Upper lobe of left lung (tissue), 6 donors: ENCODE measurements at places on chromosomes 1 and 21. TPM values are rescaled to one million over a fixed set of nuclear protein-coding genes. Genes with fewer than 3 reads are reported as not detected.

GRCh38 chr1:201164645-201165044 lies 10.4 kb upstream of the TMEM9 start:
- no peaks in the 10 kb centered on the region for H3K4me1 ChIP-seq
- no peak for DNase-seq
- H3K27me3 ChIP-seq: no peaks in the 10 kb centered on the region
- H3K4me3 ChIP-seq: no peak overlapping the region
- no peaks in the 10 kb centered on the region for H3K36me3 ChIP-seq

- peaks cover 1% of the 10 kb centered on the region for H3K4me1 ChIP-seq
- no peaks in the 10 kb centered on the region for H3K36me3 ChIP-seq
- H3K27ac ChIP-seq: no peak overlapping the region
- H3K27me3 ChIP-seq: no peaks in the 10 kb centered on the region
These were observed 11.6 kb downstream of the DSTYK start for GRCh38 chr1:205199931-205200299.

DNA sequence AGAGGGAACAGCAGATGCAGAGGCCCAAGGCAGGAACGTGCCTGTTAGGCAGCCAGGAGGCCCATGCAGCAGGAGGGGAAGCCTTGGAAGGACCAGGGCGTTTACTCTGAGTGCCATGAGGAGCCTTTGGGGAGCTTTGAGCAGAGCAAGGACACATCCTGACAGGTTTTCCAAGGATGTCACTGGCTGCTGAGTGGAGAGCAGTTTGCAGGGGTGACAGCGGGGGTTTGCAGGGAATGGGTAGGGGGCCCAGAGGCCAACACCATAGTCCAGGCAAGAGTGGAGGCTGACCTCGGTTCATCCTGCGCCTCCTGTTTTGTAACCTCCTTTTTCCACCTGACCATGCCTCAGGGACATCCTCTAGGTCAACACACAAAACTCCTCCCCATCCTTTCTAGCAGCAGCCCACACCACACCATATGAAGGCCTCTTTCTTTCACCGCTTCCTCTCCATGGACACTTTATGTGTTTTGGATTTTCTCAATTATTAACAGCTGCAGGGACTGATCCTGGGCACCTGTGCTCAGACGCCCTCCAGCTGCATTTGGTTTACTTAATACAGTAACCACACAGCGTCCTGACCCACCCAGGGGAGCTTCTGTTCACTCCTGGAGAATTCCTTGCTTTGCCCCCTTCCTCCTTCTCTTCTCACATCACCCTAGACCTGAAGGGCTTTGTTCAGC lies 528.5 kb downstream of the MATN1 start:
- H3K36me3 ChIP-seq: no peaks in the 10 kb centered on the region
- no peak overlapping the region for H3K27ac ChIP-seq
- H3K27me3 ChIP-seq: no peaks in the 10 kb centered on the region
- no peak for DNase-seq
- H3K4me3 ChIP-seq: no peak overlapping the region
- peaks cover 6% of the 10 kb centered on the region for H3K4me1 ChIP-seq

GRCh38 chr1:153679337-153680119 lies 1.0 kb downstream of the NPR1 start:
- peak overlapping the region; percentile 73 for H3K4me3 ChIP-seq
- peak; percentile 89 for DNase-seq
- peak overlapping the region; percentile 88 for H3K27ac ChIP-seq
- peaks cover 31% of the 10 kb centered on the region for H3K4me1 ChIP-seq
- H3K36me3 ChIP-seq: peaks cover 7% of the 10 kb centered on the region

- H3K27ac ChIP-seq: peak overlapping the region; percentile 46
- H3K27me3 ChIP-seq: no peaks in the 10 kb centered on the region
- H3K36me3 ChIP-seq: no peaks in the 10 kb centered on the region
These were observed 37.5 kb upstream of the LAMC2 start for GRCh38 chr1:183148599-183148998.

- no peaks in the 10 kb centered on the region for H3K36me3 ChIP-seq
- no peaks in the 10 kb centered on the region for H3K4me1 ChIP-seq
- no peak overlapping the region for H3K27ac ChIP-seq
- H3K27me3 ChIP-seq: no peaks in the 10 kb centered on the region
These were observed 107.5 kb downstream of the MRPS6 start for GRCh38 chr21:34180826-34181359.

DNA sequence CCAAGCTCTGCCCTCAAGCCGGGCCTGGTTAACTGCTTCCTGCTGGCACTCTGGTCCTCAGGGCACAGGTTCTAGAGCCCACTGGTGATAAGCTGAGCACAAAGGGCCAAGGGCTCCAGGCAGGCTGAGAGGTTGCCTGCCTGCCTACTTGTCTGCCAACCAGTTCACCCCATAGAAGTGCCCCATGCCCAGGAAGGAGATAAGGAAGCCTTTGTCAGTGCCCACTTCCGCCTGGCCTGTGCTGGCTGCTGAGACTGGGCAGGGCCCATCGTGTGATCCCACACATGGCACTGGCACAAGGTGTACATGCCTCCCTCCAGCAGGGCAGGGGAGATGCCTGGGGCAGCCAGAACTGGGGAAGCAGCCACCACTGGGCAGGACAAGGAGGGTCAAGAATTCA lies 24.1 kb downstream of the SLC9A1 start:
- peaks cover 6% of the 10 kb centered on the region for H3K36me3 ChIP-seq
- no peaks in the 10 kb centered on the region for H3K27me3 ChIP-seq
- H3K27ac ChIP-seq: no peak overlapping the region
- no peaks in the 10 kb centered on the region for H3K4me1 ChIP-seq
- H3K4me3 ChIP-seq: no peak overlapping the region

DNA sequence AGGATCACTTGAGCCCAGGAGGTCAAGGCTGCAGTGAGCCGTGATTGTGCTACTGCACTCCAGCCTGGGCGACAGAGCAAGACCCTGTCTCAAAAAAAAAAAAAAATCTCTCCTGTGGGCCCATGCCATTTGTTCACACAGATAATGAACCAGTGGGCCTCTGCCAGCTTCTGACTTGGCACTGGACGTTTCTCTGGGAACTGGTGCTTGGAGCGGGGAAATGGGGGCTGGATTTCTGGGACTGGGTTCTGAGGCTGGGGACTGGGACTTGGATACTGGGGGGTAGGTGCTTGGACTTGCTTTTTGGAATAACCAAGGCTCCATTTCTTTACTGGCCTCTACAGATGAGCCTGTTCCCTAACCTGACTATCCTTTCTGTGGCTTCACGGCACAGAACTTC lies 9.7 kb downstream of the IFI6 start:
- H3K4me3 ChIP-seq: no peak overlapping the region
- H3K27me3 ChIP-seq: no peaks in the 10 kb centered on the region

- H3K27ac ChIP-seq: no peak overlapping the region
- peaks cover 6% of the 10 kb centered on the region for H3K27me3 ChIP-seq
- DNase-seq: no peak
These were observed 675 bp upstream of the TEKT2 start for GRCh38 chr1:36083219-36083618.

DNA sequence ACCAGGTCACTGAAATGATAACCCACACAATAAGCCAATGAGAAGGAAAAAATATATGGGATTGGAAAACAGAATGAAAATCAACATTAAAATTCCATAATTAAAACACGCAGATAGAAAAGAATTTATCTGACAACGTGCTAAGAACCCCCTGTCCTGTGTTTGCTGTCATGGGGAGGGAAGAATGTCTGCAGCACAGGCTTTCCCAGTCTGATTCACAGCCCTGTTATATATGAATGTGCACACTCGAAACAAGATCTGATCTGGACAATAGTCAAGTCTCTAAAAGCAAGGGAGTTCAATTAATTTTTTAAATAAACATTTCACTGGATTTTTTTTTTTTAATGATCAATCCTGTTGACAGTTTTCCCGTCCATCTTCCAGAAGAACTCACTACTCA lies 220.0 kb downstream of the RERE start:
- peak overlapping the region; percentile 60 for H3K27ac ChIP-seq
- DNase-seq: no peak
- H3K4me1 ChIP-seq: peaks cover 31% of the 10 kb centered on the region
- H3K36me3 ChIP-seq: no peaks in the 10 kb centered on the region
- H3K4me3 ChIP-seq: no peak overlapping the region

- H3K4me1 ChIP-seq: peaks cover 50% of the 10 kb centered on the region
- no peaks in the 10 kb centered on the region for H3K36me3 ChIP-seq
- H3K27ac ChIP-seq: peak overlapping the region; percentile 19
- DNase-seq: no peak
- H3K4me3 ChIP-seq: no peak overlapping the region
- no peaks in the 10 kb centered on the region for H3K27me3 ChIP-seq
These were observed 182.5 kb upstream of the SGIP1 start for GRCh38 chr1:66351478-66351877.

DNA sequence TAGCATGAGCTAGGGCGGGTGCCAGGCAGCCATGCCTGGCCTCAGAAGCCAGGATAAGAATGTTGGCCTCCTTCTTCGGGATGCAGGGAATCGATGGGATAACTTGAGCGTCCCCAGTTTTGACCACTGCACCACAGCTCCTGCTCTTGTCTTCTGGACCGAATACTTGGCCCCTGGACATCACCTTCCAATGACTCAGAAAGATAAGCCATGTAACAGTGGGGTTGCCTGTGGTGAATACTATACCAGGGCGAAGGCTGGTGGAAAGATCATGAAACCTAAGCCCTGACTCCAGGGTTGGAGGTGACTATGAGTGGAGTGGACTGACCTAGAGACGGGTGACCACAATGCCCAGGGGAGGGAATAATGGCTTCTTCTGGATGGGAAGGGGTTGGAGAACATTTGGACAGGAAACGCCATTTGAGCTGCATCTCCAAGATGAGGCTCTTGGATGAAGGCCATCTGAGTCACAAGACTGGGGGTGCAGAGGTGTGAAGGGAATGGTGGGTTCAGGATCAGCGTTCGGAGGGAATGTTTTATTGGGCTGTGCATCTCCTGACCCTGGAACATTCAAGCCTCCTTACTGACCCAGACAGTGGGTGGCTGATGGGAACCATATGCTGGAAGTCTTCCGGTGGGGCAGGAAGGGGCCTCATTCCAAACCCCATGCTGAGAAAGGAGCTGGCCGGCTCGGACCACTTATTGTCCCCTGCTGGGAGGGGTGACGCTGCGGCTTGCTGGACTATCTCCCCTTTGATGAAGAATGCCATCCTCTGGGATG lies 18.5 kb upstream of the KCNE2 start:
- H3K27ac ChIP-seq: peak overlapping the region; percentile 61
- no peaks in the 10 kb centered on the region for H3K36me3 ChIP-seq
- H3K4me3 ChIP-seq: no peak overlapping the region
- peaks cover 13% of the 10 kb centered on the region for H3K4me1 ChIP-seq

DNA sequence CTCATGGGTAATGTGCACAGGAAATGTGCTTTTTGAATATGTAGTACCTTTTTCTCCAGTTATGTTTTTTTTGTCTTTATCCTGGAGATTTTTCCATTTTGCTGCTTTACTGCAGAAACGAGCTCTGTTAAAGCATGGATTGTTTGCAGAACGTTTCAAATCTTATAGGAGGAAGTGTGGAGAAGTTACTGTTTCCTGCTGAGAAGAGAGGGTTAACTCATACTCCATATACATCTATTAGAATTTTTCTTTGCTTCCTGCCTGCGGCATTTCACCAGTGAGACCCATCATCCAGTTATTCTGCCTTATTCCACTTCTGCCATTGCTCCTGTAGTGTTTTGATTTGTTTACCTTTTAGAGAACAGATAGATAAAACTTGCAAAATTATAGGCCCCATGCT lies 2.0 kb downstream of the RPRD2 start:
- peak overlapping the region; percentile 92 for H3K27ac ChIP-seq
- H3K4me1 ChIP-seq: peaks cover 11% of the 10 kb centered on the region
- no peak for DNase-seq
- H3K36me3 ChIP-seq: no peaks in the 10 kb centered on the region
- H3K27me3 ChIP-seq: no peaks in the 10 kb centered on the region

DNA sequence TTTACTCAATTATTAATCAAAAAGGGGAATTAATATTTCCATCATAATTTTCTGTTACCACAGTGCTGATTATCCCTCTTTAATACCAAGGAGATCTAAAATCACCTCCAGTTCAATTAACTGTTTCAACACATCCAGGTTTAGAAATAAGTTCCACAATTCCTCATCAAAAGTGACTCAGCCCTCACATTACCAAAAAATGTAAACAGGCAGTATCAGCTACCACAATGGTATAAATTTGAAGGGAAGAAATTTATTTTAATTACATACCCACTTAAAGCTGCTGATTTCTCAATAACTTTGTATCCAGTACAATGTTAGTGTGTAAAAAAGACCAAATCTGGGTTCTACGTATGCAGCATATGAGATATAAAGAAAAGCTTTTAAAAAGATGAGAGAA lies 51.9 kb downstream of the EIF4G3 start:
- H3K36me3 ChIP-seq: no peaks in the 10 kb centered on the region
- no peak overlapping the region for H3K4me3 ChIP-seq

DNA sequence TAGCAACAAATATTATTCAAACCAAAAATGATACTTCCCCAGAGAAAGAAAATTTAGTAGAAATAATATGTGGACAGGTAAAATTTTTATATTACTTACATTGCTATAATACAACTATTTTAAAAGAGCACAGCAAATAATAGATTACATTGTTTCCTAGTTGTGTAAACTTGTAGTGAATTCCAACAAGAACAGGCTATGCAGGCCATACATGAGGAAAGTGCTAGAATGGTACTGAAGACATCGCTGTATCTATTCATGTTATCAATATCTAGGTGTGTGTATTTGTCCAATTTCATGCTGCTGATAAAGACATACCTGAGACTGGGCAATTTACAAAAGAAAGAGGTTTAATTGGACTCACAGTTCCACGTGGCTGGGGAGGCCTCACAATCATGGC lies 47.9 kb upstream of the ADGRL2 start:
- H3K27ac ChIP-seq: no peak overlapping the region
- H3K4me1 ChIP-seq: no peaks in the 10 kb centered on the region
- no peaks in the 10 kb centered on the region for H3K36me3 ChIP-seq
- H3K4me3 ChIP-seq: no peak overlapping the region

- H3K27me3 ChIP-seq: no peaks in the 10 kb centered on the region
- H3K36me3 ChIP-seq: no peaks in the 10 kb centered on the region
- H3K27ac ChIP-seq: no peak overlapping the region
- no peak overlapping the region for H3K4me3 ChIP-seq
- no peaks in the 10 kb centered on the region for H3K4me1 ChIP-seq
These were observed 13.4 kb upstream of the NIBAN1 start for GRCh38 chr1:184987696-184988095.

DNA sequence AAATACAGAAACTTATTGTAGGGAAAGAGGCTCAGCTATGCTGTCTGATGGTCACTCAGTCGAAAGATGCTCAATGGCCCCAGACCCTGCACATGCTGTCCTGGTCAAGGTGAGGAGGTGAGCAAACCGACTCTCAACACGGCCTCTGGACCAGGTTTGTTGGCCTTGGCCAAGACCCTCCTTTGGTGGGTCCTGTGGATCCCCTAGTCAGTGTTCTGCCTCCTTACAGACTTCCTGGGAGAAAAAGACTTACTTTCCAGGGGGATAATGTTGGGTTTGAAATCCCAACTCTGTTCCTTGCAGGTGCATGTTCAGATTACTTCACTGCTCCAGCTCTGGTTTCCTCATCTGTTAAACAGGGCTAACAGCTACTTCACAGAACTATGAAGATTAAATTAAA lies 53.8 kb downstream of the FAM78B start:
- H3K4me1 ChIP-seq: no peaks in the 10 kb centered on the region
- no peaks in the 10 kb centered on the region for H3K27me3 ChIP-seq
- H3K27ac ChIP-seq: no peak overlapping the region
- DNase-seq: no peak
- H3K36me3 ChIP-seq: no peaks in the 10 kb centered on the region
- no peak overlapping the region for H3K4me3 ChIP-seq

GRCh38 chr1:37902983-37903382 lies 43.6 kb upstream of the MTF1 start:
- H3K4me1 ChIP-seq: peaks cover 3% of the 10 kb centered on the region
- H3K4me3 ChIP-seq: no peak overlapping the region
- no peaks in the 10 kb centered on the region for H3K27me3 ChIP-seq
- H3K36me3 ChIP-seq: no peaks in the 10 kb centered on the region
- no peak for DNase-seq

The ZNF683 gene
- 0.49 TPM for total RNA-seq

The TCHH gene
- not detected for total RNA-seq

The GPR3 gene
- 1.6 TPM for total RNA-seq

The GRIK1 gene
- total RNA-seq: not detected

The OLFM3 gene
- total RNA-seq: not detected

The TGFB2 gene
- total RNA-seq: 13.7 TPM

The CRYAA gene
- not detected for total RNA-seq

The CHRM3 gene
- total RNA-seq: 3.1 TPM

The PTPN14 gene
- total RNA-seq: 15.4 TPM
